Epithelial cell of prostate (primary cell): ENCODE measurements at places on chromosomes 1 and 21.

DNA sequence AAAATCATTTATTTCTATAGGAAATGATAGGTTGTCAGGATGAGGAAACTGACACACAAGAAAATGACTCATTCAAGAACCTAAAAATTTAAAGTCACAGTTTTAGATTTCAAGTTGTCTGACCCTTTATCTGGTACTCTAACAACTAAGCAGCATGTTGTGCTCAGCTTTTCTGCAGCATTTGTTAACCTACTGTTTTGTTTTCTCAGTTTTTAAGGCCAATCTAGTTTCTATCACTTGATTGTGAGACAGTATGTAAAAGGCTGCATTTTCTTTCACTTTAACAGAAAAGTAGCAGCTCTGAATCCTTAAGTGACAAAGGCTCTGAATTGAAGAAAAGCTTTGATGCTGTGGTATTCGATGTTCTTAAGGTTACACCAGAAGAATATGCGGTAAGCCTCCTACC is 59.1 kb downstream of the RALGPS2 start:
- DNase-seq, result no peak

GRCh38 chr1:33123266-33123665 is 42.3 kb downstream of the AZIN2 start:
- no peak for DNase-seq

GRCh38 chr1:5239911-5240310 is 585.5 kb downstream of the AJAP1 start:
- no peak for DNase-seq

GRCh38 chr1:66400660-66401059 is 133.3 kb upstream of the SGIP1 start:
- DNase-seq, result no peak

DNA sequence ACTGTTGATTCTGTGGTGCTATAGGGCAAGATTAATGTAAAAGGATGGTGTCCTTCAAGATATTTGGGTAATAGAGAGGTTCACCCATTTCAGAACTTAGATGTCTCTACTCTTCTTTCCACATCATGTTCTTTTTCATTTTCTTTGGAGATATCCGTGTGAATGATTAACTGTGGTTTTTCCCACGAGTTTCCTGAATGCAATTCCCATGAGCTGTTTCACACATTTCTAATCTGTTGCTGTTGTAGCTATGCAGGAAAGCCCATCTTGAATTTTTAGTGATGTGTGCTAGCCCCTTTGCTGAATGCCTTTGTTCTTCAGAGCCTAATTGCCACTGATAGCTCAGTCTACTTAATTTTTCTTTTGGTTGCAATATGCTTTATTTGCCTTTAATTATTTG is 27.6 kb downstream of the SNX27 start:
- no peak for DNase-seq

GRCh38 chr1:229412056-229412455 is 21.8 kb downstream of the ACTA1 start:
- no peak for DNase-seq

DNA sequence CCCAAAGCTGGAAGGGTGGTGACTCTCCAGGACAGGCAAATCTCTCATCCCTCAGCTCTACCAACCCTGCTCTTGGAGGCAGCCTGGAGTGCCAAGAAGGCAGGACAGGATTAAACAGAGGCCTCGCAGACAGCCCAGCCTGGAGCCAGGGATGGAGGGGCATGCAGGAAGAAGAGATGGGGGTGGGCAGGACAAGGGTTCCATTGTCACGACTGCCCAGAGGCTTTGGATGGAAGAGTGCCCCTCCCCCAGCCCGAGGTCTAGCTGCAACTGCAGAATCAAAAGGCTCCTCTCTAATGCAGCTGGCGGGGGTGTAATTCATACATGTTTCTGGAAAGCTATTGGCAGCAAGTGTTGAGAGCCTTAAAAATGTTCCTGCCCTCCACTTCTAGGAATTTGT is 8.8 kb downstream of the RAB7B start:
- no peak for DNase-seq

DNA sequence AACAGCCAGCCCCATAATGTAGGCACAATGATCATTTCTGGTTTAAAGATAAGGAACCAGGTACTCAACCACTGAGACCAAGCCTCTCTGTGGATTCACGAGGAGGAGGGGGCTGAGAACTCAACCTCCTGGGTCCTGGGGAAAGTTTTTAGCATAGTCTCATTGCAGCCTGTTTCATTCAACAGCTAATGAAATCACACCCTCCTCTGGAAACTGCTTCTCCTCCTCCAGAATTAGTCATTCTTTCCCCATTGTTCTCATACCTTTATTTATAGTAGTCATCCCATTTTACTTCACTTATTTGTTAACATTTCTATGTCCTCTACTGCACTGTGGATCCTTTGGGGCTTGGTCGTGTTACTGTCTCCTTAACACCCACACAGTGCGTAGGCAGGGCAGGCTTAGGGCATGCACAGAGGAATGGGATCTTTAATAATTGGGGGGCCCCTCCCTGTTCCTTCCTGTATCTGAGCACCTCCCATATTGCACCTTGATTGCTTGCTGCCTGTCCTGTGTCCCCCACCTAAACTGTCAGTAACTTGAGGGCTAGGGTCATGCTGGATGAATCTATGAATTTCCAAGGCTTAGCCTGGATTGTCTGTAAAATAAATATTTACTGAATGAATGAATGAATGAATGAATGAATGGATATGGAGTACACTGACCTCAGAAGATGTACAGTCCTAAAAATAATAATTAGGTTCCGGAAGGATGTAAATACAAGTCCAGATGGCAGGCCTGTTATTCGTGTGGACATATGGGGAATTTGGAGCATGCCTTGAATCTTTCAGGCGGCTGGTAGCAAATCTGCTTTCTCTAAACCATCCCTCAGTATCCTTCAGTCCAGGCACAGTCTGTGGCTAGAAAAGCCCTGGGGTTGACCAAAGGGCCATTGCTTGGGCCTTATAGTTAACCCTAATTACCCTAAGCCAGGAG is 153.8 kb upstream of the HMGB4 start:
- no peak for DNase-seq

- DNase-seq, result no peak
These were observed 61.5 kb upstream of the LYST start for GRCh38 chr1:235928197-235928596.

DNA sequence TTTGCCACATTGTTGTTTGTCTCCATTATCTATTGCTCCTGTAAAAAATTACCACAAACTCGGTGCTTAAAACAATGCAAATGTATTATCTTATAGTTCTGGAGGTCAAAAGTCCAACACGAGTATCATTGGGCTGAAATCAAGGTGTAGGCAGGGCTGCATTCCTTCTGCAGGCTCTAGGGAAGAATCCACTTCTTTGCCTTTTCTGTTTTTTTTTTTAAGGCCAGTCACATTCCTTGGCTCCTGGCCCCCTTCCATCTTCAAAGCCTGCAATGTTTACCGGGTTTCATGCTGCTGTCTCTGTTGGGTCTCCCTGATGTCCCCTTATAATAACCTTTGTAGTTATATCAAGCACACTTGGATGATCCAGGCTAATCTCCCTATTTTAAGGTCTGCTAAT is 212.7 kb downstream of the PTBP2 start:
- no peak for DNase-seq

DNA sequence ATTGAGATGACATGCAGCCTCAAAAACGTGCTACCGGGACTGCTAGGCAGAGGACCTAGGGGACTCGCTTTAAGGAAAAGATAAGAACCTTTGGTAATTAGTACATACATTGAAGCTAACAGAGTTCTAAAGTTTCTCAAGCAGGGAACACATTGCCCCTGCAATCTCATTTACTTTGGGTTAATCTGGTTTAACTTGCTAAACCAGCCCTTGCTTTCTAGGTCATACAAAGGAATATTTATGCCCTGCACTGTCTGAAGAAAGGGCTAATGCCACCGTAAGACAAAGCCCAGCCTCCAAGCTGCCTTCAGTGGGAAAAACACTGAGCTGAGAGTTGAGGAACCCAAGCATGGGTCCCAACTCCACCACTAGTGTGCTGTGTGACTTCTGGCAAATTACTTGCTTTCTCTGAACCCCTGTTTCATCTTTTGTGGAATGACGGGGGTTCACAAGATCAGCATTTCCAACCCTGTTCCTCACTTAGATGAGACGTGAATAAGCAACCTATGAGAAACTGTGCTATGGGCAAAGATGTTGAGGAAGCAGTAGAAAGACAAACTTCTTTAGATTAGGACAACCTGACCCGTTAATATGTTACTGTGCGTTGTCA is 66.3 kb downstream of the VWA5B1 start:
- DNase-seq, result no peak

- DNase-seq, result no peak
These were observed 3.6 kb downstream of the BEND5 start for GRCh38 chr1:48773133-48773532.

DNA sequence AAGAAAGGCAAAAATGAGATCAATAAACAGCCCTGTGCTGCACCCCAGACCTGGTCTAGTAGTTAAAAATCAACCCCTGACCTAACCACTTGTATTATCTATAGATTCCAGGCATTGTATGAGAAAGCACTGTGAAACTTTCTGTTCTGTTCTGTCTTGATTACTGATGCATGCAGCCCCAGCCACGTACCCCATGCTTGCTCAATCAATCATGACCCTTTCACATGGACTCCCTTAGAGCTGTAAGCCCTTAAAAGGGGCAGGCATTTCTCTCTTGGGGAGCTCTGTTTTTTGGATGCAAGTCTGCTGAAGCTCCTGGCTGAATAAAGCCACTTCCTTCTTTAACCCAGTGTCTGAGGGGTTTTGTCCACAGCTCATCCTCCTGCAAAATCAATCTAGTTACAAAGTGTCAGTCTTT is 24.2 kb upstream of the CD34 start:
- DNase-seq, result no peak

DNA sequence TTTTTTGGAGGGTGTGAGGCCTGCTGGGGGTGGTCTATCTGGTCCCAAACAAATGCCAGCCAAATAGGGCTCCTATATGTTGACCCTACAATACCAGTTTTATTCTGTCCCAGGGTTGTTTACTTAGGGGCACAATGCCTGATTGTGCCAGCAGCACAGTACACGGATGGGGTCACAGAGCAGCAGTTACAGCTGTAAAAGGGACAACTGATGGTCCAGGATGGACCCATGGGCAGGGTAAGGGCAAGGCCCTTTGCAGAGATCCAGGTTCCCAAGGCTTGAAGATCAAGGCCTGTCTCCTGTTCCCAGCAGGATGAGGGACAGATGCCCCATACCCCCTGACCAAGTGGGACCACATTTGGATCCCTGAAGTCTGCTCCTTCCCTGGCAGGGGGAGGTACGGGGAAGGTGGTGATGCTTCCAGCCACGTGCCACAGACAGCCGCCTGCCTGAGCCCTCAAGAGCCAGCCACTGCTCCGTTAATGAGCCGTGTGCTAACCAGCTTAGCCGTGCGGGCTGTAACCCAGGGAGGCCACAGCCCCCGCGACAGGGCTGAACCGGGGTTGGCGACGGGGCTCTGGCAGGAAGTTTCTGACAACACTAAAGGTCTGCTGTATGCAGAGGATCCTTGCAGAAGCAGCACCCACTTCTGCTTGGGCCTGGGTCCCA is 18.2 kb downstream of the SLC6A9 start:
- DNase-seq, result no peak

DNA sequence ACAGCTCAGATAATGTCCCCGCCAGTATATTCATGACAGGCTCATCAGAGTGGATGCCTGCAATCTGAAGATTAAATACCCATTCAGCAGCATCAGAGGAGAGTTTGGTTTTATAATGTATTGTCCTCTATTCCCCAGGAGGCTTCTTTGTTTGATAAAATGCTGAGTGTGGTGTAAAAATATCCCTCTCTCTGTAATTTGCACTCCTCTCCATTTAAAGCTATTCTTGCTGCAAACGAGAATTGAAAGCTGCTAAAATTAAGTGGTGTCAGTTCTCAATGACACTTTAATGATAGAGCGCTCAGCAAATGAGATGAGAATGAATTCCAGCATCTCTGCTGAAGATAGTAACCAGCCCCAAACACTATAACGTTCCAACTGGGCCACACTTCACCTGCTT is 205.7 kb upstream of the RRP15 start:
- DNase-seq, result no peak

DNA sequence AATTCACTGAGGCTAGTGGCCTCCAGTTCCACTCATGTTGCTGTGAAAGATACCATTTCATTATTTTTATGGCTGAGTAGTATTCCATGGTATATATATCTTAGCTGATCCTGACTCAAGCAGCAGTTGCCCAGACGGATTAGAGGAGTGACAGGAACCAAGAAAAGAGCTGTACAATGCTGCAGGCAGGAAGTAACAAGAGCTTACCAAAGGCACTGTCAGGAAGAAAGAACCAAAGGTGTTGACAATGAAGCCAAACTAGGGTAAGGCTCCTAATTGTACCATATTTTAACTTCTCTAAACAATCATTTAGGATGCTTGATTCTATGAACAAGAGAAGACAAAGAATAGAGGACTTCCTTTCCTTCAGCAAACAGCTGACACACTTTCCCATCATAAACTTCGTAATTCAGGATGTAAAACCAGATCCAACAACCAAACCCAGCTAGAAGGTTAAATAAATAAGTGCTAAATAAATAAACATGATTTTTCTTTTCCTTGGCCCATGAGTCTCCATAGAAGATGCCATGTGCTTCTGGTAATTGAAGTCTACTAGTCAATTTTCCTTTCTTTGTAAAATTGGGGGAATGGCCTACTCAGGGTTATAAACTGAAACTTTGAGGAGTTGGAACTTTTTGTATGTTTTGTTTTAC is 248.2 kb upstream of the SGIP1 start:
- no peak for DNase-seq

DNA sequence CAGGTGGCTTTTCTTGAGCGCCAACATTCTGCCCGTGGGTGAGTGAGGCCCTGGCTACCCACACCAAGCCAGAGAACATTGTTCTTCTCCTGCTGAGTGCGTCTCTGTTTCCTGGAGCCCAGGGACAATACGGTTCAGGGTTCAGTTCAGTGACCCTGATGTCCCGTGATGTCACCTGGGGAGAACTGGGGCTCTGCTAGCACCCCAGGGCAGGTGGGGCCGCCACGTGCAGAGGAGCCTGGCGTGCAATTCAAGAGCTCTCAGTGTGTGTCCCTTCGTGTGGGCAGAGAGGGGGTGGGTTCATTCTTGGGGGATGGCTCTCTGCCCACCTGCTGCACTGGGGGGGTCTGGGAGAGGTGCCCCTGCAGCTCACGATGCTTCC is 18.2 kb upstream of the PEX10 start:
- no peak for DNase-seq

GRCh38 chr1:218711884-218712674 is 366.9 kb downstream of the TGFB2 start:
- DNase-seq, result no peak

- DNase-seq, result no peak
These were observed at the start of gene DPM3 for GRCh38 chr1:155139895-155140629. Gene DPM3 (minus strand): TSS chr1:155140531. CDS start chr1:155140240, 291 bp downstream.

DNA sequence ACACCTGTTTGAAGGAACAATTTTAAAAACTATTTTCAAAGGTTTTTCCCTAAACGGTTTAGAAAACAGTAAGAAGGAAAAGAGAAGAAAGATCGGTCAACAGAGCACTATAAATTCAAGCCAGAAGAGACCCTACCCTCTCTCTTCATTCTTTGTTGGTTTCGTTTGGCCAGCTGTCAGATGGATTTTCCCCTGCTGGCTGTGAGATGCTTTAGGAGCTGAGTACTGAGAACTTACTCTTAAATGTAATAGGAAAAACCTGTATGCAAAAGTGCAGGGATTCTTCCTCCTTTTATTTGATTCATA is 1.3 kb upstream of the TXNIP start:
- DNase-seq, result no peak

GRCh38 chr1:219374636-219375035 is 201.0 kb downstream of the LYPLAL1 start:
- DNase-seq, result no peak

GRCh38 chr1:9181176-9181906 is 52.4 kb upstream of the GPR157 start:
- DNase-seq, result no peak
